RPMI8226 (cell line): ENCODE measurements at places on chromosomes 4 and X.

GRCh38 chr4:38925492-38926413 is 58.1 kb downstream of the FAM114A1 start:
- DNase-seq, result no peak

GRCh38 chrX:40061871-40062524 is 35.8 kb downstream of the BCOR start:
- DNase-seq, result no peak

GRCh38 chrX:23008431-23009099 is 8.8 kb downstream of the DDX53 start:
- peak; percentile 27 for DNase-seq

DNA sequence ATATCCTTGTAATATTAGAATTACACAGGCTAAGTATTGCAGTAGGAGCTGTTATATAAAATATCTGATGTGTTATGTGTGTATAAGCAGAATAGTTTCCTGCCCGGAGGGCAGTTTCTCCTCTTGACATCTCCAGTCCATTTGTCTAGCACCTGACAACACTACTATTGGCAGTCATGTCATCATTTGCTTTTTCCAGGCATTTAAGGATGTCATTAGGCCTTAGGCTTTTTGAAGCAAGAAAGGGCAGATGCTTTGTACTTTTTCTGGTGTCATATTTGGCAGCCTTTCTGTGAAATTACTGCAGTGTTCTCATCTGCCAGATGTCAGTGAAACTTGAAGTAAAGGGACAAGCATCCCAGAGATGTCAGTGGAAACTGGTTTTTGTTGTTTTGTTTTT is 2017.6 kb upstream of the IGFBP7 start:
- DNase-seq, result no peak

GRCh38 chrX:110851780-110852179 is 56.2 kb upstream of the CHRDL1 start:
- peak; percentile 13 for DNase-seq

- DNase-seq, result peak; percentile 17
Measured at GRCh38 chrX:19750028-19750782, 137.2 kb downstream of the SH3KBP1 start.

- DNase-seq, result no peak
Measured at GRCh38 chr4:186341655-186342054, 75.7 kb downstream of the F11 start.

DNA sequence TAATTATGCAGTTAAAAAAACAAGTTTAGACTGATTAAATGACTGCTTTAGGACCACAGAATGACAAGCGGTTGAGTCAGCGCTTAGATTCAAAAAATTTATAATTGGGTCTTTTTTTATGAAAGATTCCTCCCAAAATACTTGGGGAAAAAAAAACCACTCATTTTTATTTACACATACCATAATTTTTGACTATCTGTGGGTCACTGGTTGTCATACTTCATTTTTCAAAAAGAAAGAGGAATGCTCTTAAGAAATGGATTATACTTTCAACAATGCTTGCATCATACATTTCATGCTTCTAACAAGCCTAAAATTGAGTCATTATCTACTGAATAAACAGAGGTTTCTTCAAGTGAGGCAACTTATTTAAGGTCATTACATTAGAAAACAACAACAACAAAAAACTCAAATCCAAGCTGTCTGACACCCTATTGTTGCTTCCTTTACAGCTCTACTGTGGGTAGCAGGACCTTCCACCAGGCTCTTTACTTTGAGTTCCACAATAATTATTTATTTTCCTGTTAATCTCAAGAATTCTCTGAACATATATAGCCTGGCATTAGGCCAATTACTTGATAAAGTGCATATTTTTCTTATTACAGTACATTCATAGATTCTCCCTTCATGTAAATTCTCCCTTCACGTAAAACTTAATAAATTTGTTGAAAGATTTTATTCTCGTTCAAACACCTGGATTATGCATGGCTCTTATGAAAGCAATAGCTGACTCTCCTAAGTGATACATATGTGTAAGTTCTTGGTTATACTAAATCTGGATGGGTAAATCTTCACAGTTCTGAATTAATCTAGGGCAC is 445.5 kb downstream of the PCDH10 start:
- no peak for DNase-seq

- DNase-seq, result no peak
Measured at GRCh38 chr4:90456891-90457290, 329.7 kb downstream of the CCSER1 start.

- peak; percentile 52 for DNase-seq
Measured at GRCh38 chr4:5036239-5036638, 15.0 kb upstream of the STK32B start.

DNA sequence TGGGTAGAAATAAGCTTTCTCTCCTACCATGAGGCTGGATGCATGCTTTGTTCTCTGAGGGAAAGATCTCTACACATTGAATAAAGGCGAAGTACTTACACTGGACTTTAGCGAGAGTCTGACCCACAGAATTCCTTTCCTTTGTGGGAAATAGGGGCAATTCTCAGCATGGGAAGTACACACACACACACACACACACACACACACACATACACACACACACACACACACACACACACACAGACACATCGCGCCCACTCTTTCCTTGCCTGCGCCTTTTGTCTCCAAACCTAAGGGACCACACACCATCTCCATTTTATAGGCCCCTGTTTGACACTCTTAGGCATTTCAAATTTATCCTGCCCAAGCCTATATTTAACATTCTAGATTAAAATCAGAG is 83.8 kb downstream of the LUZP4 start:
- no peak for DNase-seq

- DNase-seq, result no peak
Measured at GRCh38 chr4:155759372-155760252, 791 bp downstream of the GUCY1B1 start.

- DNase-seq, result no peak
Measured at GRCh38 chr4:41535911-41536371, 2.0 kb upstream of the LIMCH1 start.
